Mammary epithelial cell (primary cell): ENCODE measurements at places on chromosomes 1 and 21. TPM values are rescaled to one million over a fixed set of nuclear protein-coding genes. Genes with fewer than 3 reads are reported as not detected.

The CFH gene
- 1.7 and 2.0 TPM in 2 replicates for total RNA-seq

DNA sequence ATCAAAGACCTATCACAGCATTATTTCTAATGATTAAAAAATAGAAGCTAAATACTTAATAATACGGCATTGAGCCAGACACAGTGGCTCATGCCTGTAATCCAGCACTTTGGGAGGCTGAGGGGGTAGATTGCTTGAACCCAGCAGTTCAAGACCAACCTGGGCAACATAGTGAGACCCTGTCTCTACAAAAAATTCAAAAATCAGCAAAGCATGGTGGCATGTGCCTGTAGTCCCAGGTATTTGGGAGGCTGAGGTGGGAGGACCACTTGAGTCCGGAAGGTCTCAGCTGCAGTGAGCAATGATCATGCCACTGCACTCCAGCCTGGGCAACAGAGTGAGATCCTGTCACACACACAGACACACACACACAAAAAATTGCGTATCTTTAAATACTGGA is 10.7 kb downstream of the TAF13 start:
- DNase-seq: no peak

GRCh38 chr1:107831921-107832320 is 133.1 kb downstream of the VAV3 start:
- no peak for DNase-seq

GRCh38 chr1:202181586-202181985 is 12.0 kb upstream of the LGR6 start:
- no peak for DNase-seq

DNA sequence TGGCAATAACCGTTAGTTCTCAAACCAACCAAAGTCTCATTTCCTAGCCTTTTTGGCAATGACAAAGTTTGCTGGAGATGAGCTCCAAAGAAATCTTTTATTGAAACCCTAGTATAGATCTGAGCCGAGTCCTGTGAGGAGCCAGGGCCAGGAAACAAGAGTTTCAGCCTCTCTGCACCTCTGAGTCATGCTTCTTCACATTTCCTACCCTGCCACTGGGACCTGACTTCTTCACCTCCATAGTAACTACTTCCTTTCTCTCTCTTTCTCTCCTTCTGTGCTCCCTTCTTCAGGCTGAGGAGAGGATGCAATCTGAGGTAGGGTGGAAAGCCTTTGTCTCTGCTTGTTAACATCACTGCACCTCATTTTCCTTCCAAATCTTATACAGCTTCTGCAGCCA is 38.7 kb upstream of the IPO9 start:
- peak; percentile 46 for DNase-seq
